Activated naive CD4-positive, alpha-beta T cell (primary cell): ENCODE measurements at places on chromosomes 1 and 21.

DNA sequence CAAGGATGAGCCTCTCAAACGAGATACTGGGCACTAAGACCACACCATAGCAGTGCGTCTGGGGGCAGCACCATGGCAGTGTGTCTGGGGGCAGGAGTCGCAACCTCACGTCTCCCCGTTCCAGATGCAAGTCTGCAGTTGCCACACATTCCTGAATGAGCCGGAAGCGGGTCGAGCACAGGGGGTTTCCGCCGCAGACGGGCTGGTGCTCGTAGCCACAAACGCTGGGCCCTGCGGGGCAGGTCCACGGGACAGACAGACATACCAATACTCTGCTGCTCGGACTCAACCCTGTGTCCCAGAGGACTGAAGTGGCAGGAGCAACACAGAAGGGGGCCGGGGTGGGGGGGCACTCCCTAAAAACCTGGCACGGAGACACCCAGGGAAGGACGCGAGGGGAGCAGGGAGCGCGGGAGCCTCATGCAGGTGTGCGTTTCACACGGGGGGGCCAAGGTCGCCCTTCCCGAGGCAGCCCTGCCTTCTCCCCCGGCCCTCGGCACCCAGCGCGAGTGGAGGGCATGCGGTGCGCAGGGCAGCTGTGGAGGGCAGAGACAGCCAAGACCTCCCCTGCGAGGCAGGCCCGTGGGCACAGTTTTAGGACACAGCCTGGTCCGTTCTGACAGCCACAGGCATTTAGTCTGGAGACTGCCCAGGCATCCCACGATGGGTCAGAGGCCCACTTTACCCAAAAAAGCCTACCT, 24.5 kb downstream of the PTTG1IP start:
- DNase-seq = no peak

- no peak for DNase-seq
These were observed 600.7 kb upstream of the USP24 start for GRCh38 chr1:55815745-55816455.

- DNase-seq = no peak
These were observed 6.6 kb downstream of the HEYL start for GRCh38 chr1:39632682-39633417.

- no peak for DNase-seq
These were observed 238.5 kb upstream of the CSF3R start for GRCh38 chr1:36721261-36721660.

- DNase-seq = no peak
These were observed 120.4 kb downstream of the SNX7 start for GRCh38 chr1:98781906-98782305.
